ENCODE measurements at places on chromosomes 5 and 9.

DNA sequence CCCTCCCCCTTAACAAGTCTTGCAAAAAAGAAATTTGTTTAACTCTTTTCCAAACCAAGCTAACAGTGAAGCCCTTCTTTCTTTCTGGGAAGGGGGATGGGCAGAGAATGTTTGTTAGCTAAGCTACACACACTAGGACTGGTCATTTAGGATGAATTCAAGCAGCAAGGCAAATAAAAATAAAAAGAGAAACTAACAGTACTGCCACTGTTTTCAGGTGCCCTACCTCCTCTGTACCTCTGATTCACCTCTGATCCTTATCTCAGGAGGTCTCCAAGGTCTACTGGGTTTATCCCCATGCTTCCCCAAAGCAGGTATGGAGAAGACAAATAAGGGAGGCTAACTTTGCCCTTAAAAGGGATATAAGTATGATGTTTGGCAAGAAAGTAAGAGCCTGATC, 52.9 kb downstream of the ELL2 start:
- no peak for DNase-seq

DNA sequence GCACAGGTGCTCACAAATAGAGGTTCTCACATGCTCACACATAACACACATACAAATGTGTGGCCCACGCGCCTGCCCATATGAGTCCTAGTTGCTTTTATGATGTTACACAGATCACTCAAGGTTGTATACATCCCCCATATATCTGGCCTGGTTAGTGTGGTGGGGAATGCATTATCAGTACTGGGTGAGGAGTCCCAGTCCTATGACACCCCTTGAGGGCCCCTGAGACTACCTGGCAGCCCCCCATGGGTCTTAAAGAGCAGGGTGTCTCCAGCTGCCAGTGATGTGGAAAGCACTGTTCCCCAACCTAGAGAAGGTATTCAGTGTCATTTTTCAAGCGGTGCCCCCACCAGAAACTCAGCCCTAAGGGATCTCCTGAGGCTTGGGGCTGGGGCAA, 2.8 kb upstream of the HAND1 start:
- no peak for DNase-seq

- DNase-seq, result no peak
Observed at GRCh38 chr5:12870872-12871539, 966.8 kb upstream of the CTNND2 start.

DNA sequence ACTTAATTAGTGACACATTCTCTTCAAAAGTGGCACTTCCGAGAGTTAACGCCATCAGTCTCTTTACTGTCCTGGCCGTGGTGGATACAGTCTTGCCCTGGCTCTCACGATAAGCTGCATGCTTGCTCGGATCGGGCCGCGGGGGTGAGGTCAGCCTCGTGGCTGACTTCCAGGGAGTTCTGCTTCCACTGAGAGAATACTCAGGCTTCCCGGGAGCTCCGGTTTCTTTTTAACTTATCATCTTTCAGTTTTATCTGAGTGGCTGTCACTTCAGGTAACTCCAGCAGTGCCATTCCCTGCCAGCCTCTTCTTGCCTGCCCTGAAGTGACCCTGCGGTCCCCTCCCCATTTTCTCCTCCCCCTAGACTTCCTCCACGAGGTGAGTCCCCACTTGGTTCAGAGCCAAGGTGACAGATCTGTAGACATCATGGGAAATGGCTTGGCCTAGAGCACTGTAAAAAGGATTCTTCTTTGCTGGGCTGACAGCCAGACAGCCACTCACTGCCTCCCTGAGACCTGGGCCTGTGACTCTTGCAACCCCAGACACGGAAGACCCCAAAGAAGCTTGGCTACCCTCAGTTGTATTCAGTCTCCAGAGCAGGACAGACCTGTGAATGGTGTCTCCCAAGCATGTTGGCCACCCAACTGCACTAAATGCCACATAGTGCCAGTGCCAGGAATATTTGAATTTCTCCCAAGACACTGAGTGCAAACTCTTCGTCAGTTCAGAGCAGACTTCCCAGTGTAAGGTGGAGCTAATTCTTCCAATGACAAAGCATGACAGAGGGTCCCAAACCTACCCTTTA, 95.1 kb downstream of the DAPK1 start:
- DNase-seq, result no peak

- no peak for DNase-seq
Observed at GRCh38 chr9:13941714-13942113, 372.2 kb downstream of the NFIB start.

GRCh38 chr5:83029-83428, 8.9 kb upstream of the PLEKHG4B start:
- DNase-seq, result no peak

DNA sequence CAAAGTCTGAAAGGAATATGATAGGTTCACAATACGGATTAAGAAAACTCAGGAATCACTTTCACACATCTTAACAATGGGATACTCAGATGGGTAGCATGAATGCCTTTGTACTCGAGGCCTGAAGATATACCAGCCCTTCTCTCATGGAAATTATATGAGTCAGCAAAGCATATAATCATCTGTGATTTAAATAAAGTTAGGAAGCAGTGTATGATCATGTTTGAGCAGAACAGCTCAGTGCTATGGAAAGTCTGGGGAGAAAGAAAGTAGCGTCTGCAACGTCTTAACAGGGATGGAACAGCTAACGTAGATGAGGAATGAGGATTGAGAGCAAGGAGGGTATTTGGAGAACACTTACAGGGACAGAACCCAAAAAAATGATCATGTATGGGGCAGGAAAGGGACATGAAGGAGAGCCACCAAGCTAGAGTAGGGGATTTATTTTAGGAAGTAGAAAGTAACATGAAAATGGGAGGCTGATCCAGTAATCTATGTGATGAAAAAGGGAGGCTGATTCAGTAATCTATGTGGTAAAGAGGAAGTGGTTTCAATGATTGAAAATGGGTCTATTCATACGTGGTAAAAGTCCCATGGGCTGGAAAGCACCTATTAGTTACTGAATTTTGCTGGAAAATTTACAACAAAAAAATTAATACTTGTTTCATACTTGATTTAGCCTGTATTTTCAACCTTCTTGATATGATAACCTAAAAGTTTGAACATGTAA, 85.9 kb downstream of the GNA14 start:
- DNase-seq, result no peak

DNA sequence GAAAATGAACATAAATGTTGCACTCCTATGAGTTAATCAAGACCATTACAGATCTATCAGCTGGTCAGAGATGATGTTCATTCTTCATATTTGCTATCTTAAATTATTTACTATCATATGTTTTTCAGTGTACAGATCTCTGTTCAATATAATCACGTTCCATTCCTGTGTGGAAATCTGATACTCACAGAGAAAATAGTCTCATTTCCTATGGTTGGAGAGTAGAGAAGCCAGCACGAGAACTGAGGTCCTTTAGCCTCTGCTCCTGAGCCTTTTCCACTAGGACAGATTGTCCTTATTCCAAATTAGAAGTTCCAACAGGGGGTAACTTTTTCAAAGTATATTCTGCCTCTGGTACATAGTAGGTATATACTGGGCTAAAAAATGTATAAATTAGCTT, 29.2 kb downstream of the UGCG start:
- no peak for DNase-seq

DNA sequence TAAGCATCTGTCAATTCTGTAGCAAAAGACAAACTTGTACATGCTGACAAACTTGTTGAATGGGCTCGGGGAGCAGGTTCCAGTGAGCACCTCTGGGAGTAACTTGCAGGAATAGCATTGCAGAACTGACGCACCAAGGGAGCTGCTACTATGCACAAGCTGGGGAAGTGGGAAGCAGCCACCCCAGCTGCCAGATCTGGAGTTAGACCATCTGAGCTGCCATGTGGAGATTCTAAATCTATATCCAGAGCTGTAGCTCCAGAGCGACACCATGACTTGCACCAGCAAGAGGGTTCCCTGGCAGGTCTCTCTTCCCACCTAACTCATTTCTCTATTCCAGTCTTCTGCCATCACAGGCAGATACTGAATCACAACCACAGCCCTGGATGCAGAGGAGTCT, 346.0 kb upstream of the PANK3 start:
- no peak for DNase-seq

GRCh38 chr5:82512025-82512424, 233.9 kb upstream of the RPS23 start:
- DNase-seq, result no peak

GRCh38 chr5:151612689-151613427, 21.7 kb upstream of the FAT2 start:
- DNase-seq, result no peak

- DNase-seq, result peak; percentile 18
Observed at GRCh38 chr5:32583582-32584232, 1.6 kb upstream of the SUB1 start.

DNA sequence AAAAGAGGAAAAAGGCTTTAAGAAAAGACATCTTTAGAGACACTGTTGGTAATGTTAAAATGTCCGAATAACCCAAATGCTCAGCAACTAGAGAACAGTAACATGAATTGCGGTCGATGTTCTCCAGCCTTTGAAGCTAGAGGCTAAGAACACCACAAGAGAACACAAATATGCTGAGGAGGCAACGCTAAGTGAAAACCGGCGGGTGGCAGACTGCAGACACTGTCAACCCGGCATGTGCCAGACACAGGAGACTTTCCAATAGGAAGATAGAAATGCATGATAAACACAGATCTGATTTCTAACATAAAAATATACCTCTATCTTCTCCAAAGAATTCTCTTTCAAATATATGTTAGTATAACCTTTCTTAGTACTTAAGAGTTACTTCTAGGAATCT, 18.4 kb upstream of the DDX41 start:
- DNase-seq, result no peak

GRCh38 chr5:89267788-89268187, 384.8 kb upstream of the MEF2C start:
- DNase-seq, result no peak

DNA sequence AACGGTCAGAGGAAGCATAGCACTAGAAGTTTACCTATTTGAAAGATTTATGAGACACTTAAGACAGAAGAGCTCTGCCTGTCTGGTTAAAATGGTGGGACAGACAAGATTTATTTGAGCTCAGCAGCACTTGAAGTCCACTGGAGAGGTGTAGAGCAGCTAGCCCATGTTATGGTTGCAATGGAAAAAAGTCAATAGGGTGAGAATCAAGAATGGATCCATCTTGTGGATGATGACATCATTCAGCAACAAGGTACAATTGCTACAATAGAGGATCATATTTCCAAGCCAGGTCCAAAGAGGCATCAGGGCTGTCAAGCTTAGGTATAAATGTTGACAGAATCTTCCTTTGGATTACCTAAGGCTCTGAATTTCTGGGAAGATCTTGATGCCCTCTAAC, 21.1 kb upstream of the ZNF131 start:
- DNase-seq, result no peak

- no peak for DNase-seq
Observed at GRCh38 chr5:90916947-90917800, 358.6 kb downstream of the ADGRV1 start.

DNA sequence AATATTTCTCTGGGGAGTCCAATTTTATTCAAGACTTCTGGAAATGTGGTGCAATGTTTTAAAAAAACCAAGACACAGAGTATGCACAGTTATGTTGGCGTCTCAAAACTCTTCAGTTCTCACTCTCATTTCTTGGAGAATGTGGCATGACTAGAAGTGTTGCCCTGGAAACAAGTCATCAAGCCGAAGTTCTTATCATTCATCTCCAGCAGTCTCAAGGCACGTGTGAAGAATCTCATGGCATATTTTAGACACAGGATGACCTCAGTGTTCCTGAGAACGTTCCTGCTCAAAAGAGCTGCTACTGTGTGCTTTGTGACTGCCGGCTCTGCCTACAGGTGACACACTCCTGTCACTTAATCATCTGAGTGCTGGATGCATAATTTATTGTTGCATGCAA, 147.4 kb upstream of the IRX4 start:
- no peak for DNase-seq

DNA sequence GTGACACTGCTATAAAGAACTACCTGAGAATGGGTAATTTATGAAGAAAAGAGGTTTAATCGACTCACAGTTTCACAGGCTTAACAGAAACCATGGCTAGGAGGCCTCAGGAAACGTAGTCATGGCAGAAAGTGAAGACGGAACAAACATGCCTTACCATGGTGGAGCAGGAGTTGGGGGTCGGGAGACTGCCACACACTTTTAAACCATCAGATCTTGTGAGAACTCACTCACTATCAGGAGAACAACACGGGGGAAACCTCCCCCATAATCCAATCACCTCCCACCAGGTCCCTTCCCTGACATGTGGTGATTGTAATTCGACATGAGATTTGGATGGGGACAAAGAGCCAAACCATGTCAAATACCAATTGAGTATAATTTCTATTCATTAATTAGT, 2392.6 kb upstream of the C9orf72 start:
- DNase-seq, result no peak

DNA sequence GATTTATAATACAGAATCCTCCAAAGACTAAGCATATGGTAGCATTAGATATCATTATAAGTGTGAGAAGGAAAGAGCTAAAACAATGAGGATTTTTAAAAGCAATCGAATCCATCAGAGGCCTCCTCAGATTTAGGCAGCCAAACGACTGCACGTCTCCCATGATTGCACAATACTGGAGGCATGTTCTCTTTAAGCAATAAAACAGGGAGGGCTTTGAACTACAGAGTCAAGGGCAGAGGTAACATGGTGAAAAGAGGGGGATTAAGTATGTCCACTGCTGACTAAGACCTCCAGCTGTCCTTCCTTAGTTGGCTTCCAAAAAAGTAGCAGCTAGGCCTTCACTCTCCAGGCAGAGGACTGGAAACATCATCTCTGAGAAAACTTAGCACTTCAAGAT, 298.7 kb upstream of the RGMB start:
- no peak for DNase-seq

DNA sequence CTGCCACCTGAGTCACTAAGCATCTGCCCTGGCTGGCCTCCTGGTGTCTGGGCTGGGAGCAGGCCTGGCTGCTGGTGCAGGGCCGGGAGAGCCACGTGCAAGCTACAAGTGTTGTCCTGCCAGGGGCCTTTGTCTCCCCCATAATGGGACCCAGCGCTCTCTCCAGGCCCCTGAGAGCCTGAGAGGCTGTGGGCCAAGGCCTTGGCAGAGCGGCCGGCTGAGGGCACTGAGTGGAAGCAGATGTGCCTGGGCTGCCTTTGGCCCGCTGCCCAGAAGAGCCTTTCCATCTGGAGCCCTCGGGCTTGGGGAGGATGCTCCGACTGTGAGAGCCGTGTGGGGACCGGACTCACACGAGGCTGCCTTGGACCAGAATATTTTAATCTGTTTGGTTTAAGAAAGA, 185.5 kb downstream of the RGS3 start:
- no peak for DNase-seq

GRCh38 chr5:82259172-82259800, 18.9 kb downstream of the RPS23 start:
- no peak for DNase-seq

- no peak for DNase-seq
Observed at GRCh38 chr9:71791875-71792274, 23.6 kb upstream of the CEMIP2 start.

DNA sequence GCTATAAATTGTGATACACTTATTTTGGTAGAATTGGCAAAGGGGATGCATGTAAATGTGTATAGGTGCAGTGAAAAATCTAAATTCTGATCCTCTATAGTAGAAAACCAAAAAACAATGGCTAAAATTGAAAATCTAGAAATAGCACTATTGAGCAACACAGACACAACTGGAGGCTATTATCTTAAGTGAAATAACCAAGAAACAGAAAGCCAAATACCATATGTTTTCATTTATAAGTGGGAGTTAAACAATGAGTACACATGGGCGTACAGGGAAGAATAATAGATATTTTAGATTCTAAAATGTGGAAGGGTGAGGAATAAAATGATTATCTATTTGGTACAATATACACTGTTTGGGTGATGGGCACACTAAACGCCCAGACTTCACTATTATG, 183.2 kb upstream of the TUSC1 start:
- DNase-seq, result no peak

- DNase-seq, result no peak
Observed at GRCh38 chr9:134730761-134731496, 89.3 kb downstream of the COL5A1 start.

- no peak for DNase-seq
Observed at GRCh38 chr9:130668196-130668595, 3.8 kb downstream of the PRDM12 start.
